Right kidney (tissue), 9 donors: ENCODE measurements at places on chromosomes 13 and 19.
A peak's percentile ranks its signal among the peaks of the same experiment; 100 is the strongest.

- no peak for DNase-seq
Observed at GRCh38 chr13:67328895-67329294, 98.8 kb upstream of the PCDH9 start.

GRCh38 chr13:28410096-28410495 is 84.8 kb downstream of the FLT1 start:
- no peak for DNase-seq

DNA sequence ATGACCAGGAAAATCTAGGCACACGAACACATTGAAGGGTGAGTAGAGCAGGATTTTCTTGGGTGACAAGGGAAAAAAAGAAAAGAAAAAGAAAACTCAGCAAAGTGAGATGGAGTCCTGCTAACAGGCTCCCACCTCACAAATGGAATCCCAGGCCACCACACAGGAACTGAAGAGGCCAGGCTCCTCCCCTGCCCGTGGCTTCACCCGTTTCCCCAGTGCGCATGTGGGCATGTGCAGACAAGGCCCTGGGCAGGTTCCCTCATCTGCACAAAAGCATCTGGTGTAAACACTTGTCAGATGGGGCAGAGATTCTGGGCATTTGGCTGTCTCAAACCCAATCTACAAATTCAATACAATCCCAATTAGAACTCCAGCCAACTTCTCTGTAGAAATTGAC is 24.5 kb downstream of the CFAP97D2 start:
- no peak for DNase-seq

GRCh38 chr19:55481148-55481793 is 3.7 kb upstream of the NAT14 start:
- DNase-seq: peak; percentile 44

DNA sequence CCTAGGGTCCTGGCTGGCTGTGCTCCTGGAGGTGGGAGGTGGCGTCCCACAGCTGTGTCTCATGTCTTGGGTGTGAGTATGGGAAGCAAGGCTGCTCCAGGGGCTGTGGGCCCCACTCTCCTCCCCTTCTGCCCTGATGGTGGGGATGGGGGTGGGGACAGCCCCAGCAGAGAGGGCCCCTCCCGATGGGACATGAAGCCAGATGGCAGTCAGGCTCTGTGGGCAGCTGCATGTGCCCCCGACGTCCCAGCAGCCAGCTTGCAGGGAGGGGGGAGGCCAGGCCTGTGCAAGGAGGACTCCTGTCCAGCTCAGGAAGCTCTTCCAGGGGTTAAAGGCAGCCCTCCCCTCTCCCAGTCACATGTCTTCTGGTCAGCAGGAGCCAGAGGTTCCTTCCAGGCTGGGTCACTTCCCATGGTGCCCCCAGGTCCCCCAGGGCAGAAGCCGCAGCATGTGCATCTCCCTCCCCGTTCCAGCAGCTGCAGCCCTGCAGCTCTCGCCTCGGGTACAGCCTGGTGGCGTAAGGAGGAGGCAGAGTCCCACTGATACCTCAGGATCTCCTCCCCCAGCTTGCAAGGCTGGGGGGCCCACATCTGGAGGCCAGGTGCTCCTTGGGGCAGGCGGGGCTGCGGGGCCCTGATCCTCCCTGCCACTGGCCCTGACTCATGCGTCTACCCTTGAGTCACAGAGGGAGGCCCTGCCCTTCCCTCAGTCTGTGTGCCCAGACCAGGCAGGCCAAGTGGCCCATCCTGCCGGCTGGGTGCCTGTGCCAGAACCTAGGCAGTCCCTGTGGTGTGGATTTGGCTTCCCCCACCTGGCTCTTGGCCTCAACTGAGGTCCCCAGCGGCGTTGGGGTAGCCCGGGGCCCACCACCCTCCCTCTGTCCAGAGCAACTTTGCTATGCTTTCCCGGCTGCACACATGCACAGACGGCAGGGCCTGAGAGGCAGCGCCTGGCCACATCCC is 13.0 kb downstream of the YIPF2 start:
- no peak for DNase-seq

- DNase-seq: no peak
Observed at GRCh38 chr19:29006057-29006735, 206.8 kb downstream of the UQCRFS1 start.

DNA sequence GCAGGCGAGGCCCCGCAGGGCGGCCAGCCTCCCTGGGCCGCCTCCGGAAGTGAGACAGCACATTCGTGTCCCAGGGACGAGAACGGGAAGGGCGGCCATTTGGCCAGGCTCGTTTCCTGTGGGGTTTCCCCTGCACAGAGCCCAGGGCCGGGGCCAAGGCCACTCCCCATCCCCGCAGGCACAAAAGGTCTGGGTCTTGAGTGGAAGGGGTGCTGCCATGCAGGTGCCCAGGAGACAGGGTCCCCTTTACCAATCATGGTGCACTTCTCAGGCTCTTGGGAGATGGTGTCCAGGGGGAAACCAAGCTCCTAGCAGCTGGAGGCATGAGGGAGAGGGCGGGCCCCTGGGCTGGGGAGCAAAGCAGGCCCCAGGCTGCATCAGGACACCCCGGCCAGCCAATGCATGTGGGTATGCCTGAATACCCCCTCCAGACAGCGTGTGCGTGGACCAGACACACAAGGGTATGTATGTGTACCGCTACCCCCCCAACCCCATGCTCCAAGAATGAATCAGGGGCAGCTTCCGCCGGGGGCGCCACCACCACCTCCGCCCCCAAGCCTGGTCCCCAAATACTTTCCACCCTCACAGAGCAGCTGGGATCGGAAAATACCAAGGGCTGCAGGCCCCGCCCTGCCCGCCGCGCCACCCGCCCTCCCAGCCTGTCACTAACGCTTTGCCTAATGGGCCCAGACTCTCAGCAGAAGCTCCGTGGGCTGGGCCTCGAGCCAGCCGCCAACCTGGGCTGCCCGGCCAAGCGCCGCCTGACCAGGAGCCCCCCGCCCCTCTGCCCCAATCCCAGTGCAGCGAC is 37.6 kb upstream of the NANOS3 start:
- peak; percentile 63 for DNase-seq

DNA sequence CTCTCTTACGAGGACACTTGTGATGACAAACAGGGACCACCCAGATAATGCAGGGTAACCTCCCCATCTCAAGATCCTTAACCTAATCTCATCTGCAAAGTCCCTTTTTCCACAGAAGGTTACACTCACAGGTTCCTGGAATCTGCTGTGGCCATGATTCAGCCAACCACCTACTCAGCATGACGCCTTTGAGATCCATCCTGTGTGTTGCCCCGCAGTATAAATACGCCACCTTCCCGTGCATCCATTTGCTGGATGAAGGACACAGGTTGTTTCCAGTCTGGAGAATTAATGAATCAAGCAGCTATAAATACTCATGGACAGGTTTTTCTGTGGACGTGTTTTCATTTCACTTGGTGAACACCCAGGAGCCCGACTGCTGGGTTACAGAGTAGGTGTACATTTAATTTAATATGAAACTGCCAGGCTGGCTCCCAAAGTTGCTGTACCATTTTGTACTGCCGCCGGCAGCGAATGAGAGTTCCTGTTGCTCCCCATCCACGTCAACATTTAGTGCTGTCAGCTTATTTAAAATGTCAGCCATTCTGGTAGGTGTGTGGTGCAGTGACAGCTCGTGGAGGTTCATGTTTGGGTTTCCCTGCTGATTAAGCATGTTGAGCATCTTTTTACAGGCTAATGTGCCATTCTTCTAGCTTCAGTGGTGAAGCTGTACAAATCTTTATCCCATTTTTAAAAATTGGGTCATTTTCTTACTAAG is 40.2 kb downstream of the ELL start:
- no peak for DNase-seq

DNA sequence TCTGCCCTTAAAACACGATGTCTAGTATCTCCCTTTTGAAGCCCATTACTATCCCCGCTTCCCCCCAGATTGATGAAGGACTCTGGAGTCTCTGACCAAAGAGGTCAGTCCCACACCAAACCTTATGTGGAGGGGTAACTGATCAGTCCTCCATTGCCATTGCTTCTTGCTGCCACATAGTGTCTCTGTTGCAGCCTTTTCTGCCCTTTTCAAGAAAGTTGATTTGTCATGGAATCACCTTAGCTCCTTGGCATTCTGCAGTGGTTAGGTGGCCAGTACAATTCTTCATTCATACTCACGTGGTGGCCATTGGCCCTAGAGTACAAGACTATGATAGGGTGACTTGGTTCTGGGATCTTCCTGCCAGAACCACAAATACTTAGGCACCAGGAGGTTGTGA is 8.4 kb upstream of the HTR2A start:
- no peak for DNase-seq

GRCh38 chr13:23845105-23845725 is 44.0 kb downstream of the MIPEP start:
- DNase-seq: no peak

DNA sequence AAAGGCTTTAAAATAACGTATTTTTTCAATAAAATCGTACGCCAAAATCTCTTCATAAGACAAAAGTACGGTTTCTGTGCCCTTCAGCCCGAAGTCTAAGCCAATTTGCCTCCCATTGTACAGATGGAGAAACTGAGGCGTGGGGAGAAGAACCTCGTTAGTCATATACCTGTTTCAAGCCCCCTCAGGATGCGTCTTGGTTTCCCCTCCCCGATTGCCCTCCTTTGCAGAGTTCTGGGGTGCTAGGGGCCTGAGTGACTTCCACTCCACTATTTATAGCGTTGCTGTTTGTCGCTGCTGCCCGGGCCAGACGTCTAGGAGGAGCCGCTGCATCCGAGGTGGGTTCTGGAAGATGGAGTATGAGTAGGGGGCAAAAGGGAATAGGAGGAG is 2.3 kb upstream of the LTBP4 start:
- DNase-seq: no peak

DNA sequence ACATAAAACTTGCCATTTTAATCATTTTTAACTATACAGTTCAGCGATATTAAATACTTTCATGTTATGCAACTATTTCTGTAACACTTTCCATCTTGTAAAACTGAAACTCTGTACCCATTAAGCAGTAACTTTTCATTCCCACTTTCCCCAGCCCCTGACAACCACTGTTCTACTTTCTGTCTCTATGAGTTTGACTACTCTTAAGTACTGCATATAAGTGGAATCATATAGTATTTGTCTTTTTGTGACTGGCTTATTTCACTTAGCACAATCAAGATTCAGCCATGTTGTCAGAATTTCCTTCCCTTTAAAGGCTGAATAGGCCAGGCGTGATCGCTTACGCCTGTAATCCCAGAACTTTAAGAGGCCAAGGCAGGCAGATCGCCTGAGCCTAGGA is 56.2 kb downstream of the ARHGAP35 start:
- no peak for DNase-seq

DNA sequence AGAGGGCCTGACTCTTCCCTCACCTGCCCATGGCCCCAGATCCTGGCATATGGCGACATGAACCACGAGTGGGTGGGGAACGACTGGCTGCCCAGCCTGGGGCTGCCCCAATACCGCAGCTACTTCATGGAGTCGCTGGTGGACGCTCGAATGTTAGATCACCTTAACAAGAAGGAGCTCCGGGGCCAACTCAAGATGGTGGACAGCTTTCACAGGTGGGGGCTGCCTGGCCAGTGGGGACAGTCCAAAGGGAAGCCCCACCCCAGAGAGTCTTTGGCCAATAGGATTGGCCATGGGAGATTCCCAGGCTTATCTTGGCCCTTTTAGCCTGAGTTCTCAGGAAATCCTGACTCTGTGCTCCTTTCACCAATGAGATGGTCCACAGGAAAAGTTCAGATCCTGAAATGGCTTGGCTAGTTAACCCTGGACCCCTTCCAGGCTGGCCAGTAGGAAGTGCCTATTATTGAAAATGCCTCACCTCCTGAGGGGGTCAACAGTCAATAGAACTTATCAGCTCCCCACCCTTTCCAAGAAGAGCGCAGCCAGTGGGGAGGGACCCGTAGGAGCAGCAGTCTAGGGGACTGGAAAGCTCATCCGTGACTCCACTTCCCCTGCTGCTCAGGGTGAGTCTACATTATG is 7.0 kb downstream of the HRC start:
- DNase-seq: no peak

DNA sequence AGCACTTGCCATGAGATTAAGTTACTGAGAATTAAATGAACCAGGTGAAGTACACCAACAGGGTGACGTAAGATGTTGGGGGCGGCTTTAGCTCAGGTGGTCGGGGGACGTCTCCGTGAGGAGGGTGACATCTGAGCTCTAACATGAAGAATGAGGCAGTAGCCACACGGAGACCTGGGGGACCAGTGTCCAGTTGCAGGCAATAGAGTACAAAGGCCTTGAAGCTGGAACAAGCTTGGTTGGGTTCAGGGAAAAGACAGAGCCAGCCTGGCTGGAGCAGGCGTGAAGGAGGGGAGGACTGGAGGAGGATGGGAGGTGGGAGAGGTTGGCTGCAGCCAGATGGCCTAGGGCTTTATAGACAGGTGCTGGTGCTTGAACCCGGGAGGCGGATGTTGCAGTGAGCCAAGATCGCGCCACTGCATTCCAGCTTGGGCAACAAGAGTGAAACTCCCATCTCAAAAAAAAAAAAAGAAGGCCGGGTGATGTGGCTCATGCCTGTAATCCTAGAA is 1.6 kb downstream of the SPINT2 start:
- peak; percentile 56 for DNase-seq

- no peak for DNase-seq
Observed at GRCh38 chr19:41563854-41564514, 12.0 kb upstream of the CEACAM21 start.

GRCh38 chr13:81382246-81382645 is 1041.3 kb upstream of the SPRY2 start:
- DNase-seq: no peak

DNA sequence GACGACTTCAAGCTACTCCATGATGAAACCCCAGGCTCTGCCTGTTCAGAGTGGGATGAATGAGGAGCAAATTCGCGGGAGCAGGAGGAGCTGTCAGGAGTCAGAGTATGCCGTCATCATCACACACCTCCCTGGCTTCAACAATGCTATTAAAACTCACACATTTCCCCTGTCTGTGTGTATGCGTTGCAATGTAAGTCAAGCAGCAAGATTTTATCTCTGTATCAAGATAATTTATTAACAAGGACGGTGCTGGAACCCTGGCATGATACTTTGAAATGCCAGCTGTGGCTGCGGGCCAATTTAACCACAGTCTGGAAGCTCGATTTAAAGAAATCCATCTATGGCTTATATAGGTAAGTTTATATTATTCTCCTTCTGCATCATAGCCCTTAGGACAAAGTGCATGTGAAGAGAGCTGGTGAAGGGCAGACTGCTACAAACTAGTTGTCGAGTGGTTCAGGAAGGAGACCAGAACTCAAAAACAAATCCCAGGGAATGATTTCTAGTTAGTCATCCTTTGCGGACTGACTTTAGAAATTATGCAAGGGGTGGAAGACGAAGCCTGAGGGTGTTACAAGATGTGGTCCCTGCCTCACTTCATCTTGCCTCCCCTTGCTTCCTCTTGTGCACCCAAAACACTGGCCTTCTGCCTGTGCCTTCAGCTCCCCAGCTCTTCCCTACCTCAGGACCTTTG is 486.5 kb downstream of the COG6 start:
- no peak for DNase-seq

GRCh38 chr13:99385940-99386339 is 78.7 kb upstream of the GPR183 start:
- no peak for DNase-seq

DNA sequence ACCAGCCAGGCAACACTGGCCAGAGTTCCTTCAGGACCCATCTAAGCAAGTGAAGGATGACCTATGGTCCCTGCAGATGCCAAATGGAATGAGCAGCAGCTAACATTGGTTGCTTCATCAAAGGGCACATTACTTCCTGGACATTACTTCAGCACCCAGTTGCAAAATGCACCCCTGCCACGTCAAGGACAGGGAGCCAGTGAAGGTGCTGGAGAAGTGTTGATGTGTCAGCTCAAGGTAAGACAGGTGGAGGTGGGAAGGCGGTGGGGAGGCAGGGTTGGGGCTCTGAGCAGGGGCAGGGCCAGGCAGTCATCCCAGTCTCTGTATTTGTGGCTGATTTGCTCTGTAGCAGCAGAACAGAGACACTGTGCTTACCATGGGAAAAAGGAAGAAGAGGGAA is 14.6 kb downstream of the CSNK1A1L start:
- no peak for DNase-seq
